CD4-positive, alpha-beta T cell (primary cell): ENCODE measurements at places on chromosomes 16 and 17.

GRCh38 chr17:68595496-68595895 lies 5.7 kb downstream of the FAM20A start:
- no peak for DNase-seq

DNA sequence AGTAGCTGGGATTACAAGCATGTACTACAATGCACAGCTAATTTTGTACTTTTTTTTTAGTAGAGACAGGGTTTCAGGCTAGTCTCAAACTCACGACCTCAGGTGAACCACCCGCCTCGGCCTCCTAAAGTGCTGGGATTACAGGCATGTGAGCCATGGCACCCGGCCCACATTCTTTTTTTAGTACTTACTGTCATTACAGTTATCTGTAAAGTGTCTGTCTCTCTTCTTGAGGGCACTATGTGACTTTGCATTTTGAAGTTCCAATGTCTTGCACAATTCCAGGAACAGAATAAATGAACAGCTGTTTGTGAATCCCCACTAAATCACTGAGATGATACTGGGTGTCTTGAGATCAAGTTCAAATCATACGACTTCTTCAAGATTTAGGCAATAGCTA lies 1540.3 kb downstream of the CDH11 start:
- no peak for DNase-seq

DNA sequence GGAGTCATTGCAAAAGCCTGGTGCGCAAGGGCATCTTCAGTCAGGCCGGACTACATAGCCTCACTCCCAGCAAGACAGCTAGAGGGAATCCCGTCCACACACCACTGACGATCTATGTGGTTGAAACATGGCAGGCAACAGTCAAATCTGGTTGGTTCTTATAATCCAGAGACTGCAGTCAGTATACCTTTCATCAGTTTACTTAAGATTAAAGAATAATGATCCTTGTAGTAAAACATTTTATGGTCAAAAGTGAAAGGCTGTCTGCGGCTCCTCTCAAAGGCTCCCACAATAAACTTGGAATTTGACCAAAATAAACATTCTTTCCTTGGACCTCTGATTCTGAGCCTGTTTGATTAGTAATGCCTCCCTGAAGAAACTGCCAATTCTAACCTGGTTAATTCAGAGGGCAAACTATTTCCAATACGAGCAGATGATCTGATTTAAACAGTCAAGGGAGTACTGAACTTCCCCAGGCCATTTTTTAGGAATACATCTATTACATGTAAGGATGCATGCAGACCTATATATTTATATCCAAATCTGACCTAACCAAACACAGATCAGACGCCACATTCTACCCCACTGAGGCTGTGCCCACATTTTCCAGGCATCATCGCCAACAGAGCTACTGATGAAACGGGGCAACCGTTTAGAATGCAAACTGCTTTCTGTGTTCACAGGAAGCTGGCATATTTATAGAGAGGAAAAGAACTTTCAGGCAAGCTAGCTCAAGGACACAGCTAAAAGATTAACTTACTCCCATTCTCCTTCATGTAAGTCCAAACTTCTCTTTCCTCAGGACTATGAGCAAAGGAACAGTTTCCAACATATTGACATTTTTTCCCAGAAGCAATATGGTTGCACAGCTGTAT lies 15.3 kb upstream of the TXNDC11 start:
- DNase-seq, result no peak

DNA sequence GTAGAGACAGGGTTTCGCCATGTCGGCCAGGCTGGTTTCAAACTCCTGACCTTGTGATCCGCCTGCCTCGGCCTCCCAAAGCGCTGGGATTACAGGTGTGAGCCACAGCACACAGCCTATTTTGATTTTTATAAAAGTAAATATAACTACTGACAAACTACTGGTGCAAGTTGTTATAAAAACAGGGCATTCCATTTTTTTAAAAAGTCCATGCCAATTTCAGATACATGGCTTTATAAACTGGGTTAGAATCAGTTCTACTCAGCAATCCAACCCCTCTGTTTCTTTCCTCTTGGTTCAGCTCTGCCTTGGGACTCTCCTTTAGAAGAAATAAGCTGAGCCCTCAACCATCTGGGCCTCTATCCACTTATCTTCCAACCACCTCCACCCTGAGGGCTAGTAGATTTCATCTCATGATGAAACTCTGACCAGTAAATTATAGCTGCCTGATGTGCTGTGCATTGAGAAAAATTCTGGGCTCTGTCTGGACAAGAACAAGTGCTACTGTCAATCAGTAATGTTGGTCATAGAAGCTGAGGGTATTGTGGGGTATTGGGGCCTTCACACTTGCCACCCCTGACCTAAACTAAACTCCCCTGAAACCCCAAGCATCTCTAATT lies 10.2 kb downstream of the RANBP10 start:
- DNase-seq, result no peak

GRCh38 chr16:27756206-27756970 lies 206.4 kb downstream of the KATNIP start:
- DNase-seq, result no peak

GRCh38 chr17:53560953-53561352 lies 261.8 kb upstream of the KIF2B start:
- no peak for DNase-seq

DNA sequence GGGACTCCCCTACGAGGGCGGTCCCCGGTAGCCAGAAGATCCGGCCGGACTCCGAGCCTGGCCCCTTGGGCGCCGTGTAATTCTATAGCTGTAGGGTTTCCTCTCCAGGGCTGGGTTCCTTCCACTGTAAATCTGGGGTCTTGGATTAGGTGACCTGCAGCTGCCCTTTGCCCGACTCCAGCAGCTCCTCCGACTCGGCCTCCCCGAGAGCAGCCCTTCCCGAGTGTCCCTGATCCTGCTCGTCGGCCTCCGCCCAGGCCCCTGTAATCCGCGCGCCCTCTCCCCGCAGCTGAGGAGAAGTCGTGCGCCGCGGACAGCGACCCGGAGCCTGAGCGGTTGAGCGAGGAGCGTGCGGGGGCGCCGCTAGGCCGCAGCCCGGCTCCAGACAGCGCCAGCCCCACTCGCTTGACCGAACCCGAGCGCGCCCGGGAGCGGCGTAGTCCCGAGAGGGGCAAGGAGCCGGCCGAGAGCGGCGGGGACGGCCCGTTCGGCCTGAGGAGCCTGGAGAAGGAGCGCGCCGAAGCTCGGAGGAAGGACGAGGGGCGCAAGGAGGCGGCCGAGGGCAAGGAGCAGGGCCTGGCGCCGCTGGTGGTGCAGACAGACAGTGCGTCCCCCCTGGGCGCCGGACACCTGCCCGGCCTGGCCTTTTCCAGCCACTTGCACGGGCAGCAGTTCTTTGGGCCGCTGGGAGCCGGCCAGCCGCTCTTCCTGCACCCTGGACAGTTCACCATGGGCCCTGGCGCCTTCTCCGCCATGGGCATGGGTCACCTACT lies 5.5 kb downstream of the TBX2 start:
- DNase-seq, result no peak
